ENCODE measurements at places on chromosomes 6 and 20.

DNA sequence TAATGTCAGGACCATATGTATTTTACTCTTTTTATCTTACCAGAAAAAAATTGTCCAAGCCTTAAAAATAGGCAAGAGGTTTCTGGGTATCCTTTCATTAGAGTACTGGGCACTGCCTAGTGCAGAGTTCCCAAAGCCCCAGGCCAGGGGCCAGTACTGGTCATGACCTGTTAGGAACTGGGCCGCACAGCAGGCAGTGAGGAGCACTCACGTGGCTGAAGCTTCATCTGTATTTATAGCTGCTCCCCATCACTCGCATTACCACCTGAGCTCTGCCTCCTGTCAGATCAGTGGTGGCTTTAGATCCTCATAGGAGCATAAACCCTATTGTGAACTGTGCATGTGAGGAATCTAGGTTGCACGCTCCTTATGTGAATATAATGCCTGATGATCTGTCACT lies 632.9 kb downstream of the UTRN start:
- no peak for DNase-seq

- DNase-seq, result no peak
Observed at GRCh38 chr6:112665114-112665513, 318.0 kb downstream of the RFPL4B start.

GRCh38 chr6:87700397-87701343 lies 1.4 kb downstream of the AKIRIN2 start:
- DNase-seq, result peak; percentile 11

- no peak for DNase-seq
Observed at GRCh38 chr6:78910591-78911171, 43.3 kb downstream of the IRAK1BP1 start.

- no peak for DNase-seq
Observed at GRCh38 chr6:27531772-27532459, 59.0 kb upstream of the ZNF184 start.

- no peak for DNase-seq
Observed at GRCh38 chr6:2990248-2990931, 9.3 kb upstream of the NQO2 start.

DNA sequence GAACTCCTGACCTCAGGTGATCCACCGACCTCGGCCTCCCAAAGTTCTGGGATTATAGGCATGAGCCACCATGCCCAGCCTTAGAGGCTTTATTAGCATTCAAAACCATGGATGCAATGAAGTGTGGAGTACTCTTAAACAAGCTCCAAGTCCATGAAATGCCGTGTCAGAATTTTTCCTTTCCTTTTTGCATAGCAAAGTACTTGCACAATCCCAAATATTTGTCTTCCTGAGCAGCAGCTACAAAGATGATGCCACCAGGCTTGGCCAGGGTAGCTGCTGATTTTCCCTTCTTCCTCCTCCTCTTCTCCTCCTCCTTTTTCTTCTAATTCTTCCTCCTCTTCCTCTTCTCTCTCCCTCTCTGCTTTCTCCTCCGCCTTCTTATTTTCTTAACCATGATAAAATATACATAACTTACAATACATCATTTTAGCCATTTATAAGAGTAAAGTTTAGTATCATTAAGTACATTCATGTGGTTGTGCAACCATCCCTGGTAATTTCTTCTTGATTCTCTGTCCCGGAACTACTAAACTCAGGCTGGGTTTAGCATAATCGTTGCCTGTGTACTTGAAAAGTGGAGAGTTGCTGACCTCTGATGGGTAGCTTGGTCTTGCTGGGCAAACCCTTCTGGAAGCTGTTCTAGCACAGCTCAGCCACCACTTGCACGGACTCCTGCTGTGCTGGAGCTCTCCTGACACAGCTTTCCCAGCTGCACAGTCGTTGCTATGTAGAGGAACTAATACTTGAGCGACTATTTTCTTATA lies 20.3 kb downstream of the MUCL3 start:
- DNase-seq, result no peak

DNA sequence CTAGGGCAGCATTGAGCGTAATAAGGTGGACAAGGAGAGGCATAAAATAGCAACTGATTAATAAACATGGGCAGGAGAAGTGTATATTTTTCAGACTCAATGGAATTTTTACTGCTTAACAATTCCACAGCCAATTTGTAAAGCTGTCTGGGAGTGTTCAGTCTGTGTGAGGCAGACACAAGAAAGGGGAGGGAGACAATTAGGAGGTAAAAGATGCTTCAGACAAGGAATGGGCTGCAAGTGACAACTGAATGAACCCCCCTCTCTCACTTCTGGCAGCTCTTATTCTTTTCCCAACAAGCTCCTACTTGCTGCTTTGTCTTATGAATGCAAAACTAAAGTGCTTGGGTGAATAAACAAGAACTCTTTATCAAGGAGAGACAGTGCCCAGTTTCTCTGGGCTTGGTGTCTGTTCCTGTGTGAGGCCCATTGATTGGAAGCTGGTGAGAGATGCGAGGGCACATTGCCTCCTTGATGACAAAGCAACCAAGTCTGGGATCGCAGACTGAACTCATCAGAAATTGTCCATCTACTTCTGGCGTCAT lies 575.3 kb downstream of the RNF144B start:
- DNase-seq, result no peak

- DNase-seq, result no peak
Observed at GRCh38 chr6:146066506-146066905, 37.6 kb downstream of the GRM1 start.

GRCh38 chr20:62585461-62585970 lies 56.8 kb upstream of the SLCO4A1 start:
- no peak for DNase-seq

DNA sequence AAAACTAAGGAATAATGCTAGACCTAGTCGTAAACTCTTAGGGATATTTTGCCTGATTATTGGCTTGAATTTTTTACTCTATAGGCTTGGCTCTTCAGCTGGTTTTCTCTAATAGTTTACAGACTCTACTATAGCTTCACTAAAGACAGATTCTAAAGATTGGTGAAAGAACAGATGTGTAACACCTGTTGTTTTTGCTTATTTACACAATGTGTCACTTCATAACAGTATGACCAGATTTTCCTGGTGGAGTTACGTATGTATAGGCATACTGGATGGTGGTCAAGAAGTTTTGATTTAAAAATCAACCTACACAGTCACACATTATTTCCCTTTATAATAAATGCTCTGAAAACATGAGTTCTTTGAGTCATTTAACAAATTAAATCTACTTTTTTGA lies 4.8 kb downstream of the COL19A1 start:
- no peak for DNase-seq

GRCh38 chr6:26520850-26521599 lies 17.1 kb upstream of the HMGN4 start:
- peak; percentile 64 for DNase-seq

DNA sequence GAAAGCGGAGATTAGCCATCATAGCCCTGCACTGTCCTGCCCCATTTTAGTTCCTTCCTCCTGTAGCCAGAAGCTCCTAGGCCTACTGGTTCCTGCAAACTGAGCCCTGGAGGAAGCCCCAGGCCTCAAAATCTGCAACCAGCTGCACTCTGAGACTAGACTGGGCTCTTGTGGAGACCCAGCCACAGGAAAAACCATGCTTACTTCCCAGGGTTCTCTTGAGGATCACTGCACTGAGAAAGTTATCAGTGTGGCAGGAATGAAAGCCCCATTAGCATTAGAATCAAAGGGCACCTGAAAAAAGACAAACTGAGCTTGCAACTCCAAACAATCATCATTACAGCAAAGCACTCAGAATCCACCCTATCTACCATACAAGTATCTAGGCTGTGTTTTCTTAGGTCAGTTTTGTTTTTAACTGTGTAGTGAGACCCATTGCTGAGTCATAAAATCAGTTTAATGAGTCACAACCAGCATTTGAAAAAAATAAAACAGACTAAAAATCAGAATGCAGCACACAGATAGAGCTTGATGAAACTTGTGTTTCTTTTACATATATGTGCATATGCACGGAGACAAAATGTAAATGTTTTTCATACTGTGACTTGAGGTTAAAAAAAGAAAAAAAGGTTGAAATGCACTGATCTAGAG lies 91.0 kb downstream of the UNC5CL start:
- DNase-seq, result no peak

- no peak for DNase-seq
Observed at GRCh38 chr6:119333707-119334295, 15.8 kb downstream of the MAN1A1 start.

DNA sequence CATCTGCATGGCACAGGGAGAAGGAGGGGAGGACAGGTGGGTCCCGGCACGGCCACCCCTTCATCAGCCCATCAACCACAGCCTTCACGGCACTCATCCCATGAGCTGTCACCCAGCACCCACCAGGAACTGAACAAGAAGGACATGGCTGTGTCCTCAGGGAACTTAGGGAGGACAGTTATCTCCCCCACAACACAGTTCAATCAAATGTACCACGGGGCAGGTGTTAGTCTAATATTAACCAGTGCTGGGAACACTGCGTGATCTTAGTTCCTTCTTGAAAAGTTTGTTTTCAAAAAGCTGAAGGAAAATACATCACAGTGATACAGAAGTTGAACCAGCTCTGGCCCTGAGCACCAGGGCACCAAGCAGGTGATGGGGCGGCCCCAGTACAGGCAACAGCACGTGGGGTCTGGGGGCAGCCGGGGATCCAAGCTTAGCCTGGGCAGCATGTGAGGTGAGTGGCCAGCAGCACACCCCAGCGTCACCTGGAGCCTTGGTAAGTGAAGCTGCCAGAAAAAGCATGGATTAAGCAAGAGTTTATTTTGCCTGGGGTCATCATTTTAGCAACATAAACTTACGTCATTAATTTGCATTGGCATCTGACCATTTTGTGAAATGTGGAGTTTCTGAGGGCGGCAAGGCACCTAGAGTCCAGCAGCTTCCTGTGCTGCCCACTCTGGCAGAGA lies 35.5 kb upstream of the AFDN start:
- no peak for DNase-seq

DNA sequence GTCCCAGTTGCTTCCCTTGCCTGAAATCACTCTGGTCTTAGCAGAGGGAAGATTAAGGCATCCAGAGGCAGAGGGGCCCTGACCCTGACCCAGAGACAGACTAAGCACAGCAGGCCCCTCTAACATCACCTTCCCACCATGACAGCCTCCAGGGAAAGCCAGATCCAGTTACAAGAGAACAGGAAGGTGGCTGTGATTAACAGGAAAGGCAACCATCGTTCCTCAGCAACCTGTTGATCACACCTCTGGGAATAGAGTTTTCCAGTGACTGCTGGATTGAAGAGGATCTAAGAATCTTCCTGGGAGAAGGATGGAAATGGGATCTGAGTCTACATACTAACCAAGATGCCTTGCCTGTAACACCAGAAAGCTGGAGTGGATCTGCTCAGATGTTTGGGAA lies 5.2 kb upstream of the TREM1 start:
- no peak for DNase-seq

GRCh38 chr6:56652994-56653393 lies 10.3 kb upstream of the DST start:
- DNase-seq, result no peak

- DNase-seq, result no peak
Observed at GRCh38 chr6:159349915-159350314, 180.7 kb downstream of the FNDC1 start.

DNA sequence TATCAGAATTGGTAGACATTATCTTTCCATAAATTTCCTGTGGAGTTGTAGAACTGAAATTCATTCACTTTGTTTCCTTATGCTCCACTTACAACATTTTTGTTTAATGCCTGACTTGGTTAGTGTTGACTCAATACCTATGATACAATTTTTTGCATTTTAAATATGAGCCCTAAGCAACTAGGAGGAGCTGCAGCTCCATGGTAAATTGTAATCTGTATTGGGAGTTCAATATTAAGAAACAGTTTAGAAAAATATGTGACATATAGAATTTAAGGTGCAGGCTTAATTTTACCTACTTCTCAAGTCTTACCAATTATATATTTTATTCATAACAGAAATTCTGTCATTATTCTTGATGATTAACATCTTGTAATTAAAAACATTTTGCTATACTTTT lies 868.3 kb downstream of the EYS start:
- no peak for DNase-seq

DNA sequence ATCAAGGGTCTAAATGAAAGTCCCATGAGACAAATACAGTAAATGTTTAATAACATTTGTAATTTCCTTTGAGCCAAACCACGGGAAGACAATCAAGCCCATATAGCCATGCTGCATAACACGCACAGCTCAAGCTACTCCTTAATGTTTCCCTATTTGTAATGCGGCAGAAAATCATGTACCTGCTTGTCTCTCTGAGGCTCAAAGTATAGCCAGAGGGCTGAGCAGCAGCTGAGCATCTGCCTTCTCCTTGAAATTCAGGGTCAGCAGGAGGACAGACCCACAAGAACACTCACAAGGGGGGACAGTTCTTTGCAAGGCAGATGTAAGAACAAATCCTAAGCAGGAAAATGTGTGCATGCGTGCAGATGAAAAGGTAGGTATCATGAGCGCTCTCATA lies 45.8 kb upstream of the JARID2 start:
- no peak for DNase-seq

DNA sequence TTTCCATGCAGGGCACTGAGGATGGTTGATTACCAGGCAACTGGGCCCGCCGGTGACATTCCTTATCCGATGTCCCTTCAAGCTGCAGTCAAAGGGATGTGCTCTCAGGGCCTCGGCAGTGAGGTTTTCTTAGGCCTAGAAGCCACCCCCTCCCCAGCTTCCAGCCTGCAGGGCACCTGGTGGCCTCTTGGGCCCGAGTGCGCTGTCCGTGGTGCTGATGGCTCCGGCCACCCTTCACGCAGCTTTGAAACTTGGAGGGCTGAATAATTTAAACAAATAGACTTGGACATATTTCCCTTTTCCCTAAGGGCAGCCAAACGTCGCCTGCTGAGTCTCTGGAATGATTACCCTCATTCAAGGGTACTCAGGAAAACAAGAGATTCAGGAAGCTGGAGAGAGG lies 8.9 kb upstream of the MLN start:
- no peak for DNase-seq

- DNase-seq, result no peak
Observed at GRCh38 chr20:63323357-63323981, 30.5 kb downstream of the COL20A1 start.

DNA sequence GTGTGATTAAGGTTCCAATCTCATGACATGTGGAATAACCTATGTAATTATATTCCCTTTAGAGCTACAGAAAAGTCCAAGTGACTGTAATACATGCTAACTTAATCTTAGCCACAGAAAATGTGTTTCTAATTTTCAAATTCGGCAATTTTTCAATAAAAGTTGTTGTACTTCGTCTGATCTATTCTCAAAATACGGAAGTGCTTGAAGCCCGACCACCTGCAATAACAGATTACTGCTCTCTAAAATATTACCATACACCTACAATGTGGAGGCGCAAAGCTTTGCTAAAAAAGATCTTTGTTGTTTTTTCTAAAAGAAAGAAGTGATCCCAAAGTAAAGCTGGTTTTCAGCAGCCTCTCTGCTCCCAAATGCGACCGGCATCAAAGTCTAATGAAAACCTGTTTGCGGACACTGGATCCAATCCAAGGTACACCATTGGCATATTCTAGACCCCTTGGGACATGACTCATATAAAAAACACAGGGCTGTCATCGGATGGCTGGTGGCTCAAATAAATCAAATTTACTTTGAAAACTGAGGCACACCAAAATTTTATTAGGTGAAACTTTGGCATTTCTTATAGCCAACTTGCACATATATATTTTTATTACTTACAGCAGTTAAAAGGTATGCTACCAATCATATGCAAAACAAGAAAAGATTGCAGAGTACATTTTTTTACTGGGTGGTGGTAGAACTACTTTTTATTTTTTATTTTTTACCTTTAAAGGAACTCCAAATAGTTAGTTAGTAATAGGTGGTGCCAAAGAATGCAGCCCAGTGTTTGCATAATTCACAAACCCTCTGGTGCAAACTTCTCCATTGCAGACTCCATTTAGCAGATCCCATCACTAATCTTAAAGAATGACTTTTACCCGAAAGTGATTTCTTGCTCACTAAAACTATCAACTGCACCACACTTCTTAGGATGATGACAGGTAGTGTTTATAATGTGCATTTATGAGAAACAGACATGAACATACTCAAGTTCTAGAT lies 118.7 kb upstream of the TBX18 start:
- DNase-seq, result no peak

Measured in stimulated activated CD8-positive, alpha-beta memory T cell treated with anti-CD3 and anti-CD28 coated beads, Interleukin-15, amount 100 ng/mL, for 4 hours (primary cell).